ENCODE measurements at places on chromosomes 11 and 22.

GRCh38 chr11:71209656-71210055 lies 42.7 kb downstream of the SHANK2 start:
- no peak for DNase-seq

GRCh38 chr11:62546244-62546928 lies at the start of gene AHNAK:
Gene AHNAK (minus strand): TSS chr11:62546806. CDS start chr11:62536098, 10,708 bp downstream.
- no peak for DNase-seq

DNA sequence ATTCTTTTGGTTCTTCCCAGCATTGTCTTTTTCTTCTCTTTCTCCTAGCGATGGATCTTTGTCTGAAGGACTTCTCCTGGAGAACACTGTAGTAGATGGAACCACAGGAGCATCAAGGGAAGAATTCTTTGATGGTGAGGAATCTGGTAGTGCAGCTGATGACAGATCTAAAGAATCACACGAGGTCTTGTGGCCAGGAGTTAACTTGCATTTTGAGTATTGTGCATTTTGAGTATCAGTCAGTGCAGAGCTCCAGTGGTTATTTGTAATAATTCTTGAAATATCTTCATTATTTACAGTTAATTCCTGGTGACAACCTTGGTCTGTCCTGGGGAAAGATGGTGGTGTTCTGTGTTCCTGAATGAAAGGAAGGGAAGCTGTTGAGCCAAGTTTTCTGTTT lies 14.5 kb upstream of the POGLUT3 start:
- no peak for DNase-seq

DNA sequence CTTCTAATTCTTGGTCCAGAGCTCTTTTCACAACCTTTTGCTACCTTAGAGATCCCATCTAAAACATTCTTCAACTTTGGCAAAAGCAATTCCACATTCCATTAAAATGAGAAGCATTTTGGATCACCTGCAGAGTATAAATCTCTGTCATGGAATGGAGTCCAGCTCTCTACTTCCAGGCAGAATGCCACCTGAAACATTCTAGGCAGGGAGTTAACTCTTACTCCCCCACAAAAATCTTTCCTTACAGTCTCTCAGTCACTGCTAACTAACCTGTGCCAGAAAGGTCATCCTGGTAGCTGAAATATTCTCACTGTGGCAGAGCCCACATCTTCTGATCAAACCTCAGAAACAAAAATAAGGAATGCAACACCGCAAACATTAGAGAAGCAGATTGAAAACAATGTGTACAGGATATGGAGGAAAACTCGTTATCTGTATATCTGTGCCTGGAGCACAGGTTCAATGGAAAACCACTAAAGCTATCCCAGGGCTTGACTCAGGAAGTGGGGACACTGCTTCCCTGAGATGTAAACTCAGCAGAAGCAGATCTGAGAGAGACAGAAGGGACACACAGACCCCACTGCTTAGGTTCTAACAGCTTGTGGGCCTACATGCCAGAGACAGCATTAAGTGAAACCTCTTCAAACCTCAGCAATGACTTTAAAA lies 78.9 kb downstream of the KCNC1 start:
- DNase-seq, result no peak

DNA sequence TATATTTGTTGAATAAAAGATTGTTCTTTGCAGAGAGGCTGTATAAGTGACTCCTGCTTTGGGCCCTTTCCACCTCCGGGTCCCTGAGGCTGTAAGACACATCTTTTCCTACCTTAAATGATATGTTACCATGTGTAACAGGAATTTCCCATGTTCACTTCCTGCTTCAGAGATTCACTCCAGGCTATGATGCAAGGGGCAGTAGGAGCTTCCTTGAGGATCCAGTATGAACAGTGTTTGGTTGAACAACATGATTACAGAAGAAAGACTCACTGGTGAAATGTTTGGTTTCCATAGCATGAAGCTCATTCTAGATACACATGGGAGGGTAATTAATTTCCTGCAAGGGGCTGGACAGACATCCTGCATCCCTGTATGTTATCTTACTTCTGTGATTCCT lies 25.6 kb upstream of the ZDHHC13 start:
- no peak for DNase-seq

DNA sequence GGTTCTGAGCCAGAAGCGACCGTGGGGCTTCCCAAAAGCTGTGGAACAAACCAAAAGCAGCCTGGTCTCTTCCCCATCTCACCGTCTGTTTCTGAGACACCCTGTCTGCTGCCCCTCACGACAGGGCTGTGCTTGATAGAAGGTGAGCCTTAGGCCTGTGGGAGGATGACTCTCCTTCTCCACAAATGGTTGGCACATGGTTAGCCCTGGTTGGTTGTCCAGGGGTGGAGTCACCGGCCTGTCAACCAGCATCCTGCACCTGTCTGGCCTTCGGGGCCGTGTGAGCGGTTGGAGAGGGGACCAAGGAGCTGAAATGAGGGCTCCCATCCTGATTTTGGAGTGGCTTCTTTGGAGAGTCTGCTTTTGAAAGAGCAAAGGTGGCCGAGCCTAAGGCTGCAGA lies 135.3 kb downstream of the PKNOX2 start:
- no peak for DNase-seq

GRCh38 chr22:43126501-43127165 lies 16.1 kb downstream of the BIK start:
- no peak for DNase-seq

DNA sequence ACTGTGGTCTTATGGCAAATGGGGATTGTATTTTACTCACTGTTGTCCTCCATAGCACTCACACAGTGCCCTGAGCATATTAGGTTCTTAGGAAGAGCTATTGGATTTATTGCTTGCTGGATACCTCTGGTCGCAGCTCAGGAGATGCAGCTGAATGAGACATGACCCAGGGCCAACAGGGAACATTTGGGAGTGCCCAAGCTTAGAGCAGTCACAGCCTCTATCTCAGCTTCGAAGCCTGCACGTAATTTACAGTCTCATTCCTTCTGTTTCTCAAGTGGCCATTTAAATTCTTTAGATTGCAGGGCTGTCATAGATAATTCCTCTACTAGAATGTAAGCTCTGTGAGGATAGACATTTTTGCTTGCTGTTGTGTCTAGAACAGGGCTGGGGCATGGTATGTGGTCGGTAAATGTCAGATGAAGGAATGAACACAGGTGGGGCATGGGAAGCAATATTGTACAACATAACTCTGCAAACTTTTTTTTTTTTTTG lies 192.8 kb downstream of the GRIK4 start:
- DNase-seq, result no peak

GRCh38 chr22:44685384-44686056 lies 16.5 kb upstream of the PRR5 start:
- DNase-seq, result no peak

DNA sequence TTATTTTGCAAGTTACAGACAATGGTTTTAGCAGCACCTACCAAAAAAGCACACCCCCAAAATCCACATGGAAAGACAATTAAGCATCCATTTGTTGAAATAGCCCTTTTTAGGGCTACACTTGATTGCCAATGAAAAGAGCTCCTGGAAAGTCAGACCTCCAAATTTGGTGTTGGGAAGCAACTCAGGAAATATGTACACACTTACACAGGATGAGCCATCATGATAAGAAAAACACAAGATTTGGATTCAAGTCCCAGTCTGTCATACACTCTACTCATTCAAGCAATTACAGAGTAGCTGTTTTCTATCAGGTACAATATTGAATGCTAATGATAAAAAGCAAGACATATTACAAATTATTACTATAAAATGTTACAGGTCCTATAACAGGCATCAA lies 31.5 kb downstream of the FAM168A start:
- DNase-seq, result no peak

- DNase-seq, result no peak
Measured at GRCh38 chr22:40443732-40444131, 73.3 kb downstream of the SGSM3 start.

GRCh38 chr22:44097263-44098020 lies 73.3 kb downstream of the PARVB start:
- no peak for DNase-seq

DNA sequence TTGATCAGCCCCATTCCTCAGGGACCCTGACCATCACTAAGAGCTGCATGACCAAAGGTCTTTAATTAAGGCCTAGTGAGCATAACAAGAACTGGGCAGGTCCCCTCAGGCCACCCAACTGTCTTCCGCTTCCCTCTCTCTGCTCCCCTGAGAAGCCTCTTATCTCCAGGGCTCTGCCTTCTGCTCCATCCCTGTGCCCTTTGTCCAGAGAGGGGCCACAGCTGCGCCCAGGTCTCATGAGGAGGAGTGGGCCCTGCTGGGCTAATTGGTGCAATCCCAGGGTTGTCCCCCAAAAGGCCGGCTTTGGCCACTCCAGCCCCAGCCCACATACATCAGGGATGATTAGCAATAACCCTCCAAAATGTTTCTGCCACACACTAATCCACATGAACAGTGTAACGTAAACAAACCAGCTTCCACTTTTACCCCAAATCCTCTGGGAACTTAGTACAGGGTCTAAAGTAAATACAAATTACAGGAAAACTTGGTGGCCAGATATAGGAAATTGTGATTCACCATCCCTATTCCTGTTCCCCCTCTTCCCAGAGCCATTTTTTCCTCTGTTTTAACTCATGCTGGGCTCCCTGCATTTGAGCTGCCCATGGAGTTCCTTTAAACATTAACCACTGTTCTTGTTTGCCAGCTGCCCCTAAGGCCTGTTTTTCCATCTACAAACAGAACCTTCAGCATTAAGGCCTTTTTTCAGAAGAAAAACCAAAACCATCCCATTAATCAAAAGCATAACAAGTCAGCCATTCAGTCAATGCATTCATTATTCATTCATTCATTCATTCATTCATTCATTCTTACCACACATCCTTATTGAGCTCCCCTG lies 34.6 kb upstream of the CAVIN3 start:
- DNase-seq, result no peak

- DNase-seq, result no peak
Measured at GRCh38 chr22:42889304-42889703, 32.2 kb upstream of the ARFGAP3 start.

- no peak for DNase-seq
Measured at GRCh38 chr22:47281126-47282106, 519.0 kb downstream of the TBC1D22A start.

- no peak for DNase-seq
Measured at GRCh38 chr22:19868333-19868732, 13.7 kb upstream of the GNB1L start.

- no peak for DNase-seq
Measured at GRCh38 chr11:126109941-126110731, 47.5 kb upstream of the CDON start.

DNA sequence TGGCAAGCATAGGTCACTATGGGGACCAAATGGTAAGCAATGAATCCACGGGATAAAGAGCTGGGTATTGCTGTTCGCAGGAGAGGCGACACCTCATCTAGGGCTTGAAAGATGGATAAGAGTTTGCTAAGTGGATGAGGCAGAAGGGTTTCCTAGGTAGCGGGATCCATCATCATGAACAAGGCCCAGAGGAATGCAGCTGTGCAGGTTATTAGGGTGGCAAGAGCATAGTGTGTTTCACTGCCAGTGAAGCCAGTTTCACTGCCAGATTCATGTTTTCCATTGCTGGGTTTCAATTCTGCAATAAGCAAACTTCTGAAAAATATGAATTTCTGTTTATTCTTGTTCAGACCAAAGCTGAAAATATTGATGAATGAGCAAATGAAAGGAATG lies 27.2 kb downstream of the WEE1 start:
- no peak for DNase-seq

DNA sequence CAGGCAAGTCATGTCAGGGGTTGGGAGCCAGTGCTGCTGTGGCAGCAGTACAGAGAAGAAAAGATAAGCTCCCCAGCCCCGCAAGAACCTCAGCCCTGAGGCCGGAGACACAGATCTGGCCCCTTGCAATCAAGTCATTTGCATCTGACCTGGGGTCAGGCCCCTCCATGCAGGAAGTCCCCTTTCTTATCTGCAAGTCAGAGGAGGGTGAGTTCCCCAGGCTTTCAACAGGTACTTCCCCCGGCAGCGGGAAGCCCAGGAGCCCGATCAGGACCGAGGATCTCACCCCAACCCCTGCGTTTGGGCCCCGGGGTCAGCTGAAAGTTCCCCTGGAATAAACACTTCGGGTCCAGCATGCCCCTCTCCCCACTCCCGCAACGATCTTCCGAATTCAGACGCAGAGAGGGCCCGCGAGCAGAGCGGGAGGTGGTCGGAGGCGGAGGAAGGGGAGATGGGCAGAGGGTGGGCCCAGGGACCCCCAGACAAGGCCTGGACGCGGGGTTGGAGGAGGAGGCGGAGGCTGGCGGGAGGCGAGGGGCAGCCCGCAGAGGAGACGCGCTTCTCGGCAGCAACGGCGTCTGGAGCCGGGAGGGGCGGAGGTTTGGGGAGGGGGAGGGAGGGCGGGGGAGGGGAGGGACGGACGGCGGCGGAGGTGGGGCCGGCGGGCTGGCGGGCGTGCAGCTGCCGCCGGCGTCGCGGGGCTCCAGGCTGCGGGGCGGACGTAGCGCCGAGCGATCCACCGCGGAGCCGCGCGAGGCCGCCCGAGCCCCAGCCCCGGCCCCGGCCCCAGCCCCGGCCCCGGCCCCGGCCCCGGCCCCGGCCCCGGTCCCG lies at the start of gene TSPAN18:
Gene TSPAN18 (plus strand): TSS at position 680 of the 831 bp plus-strand sequence. CDS start 179,455 bp downstream, outside the sequence.
- DNase-seq, result no peak

GRCh38 chr11:78958444-78958843 lies 383.8 kb upstream of the NARS2 start:
- DNase-seq, result no peak

DNA sequence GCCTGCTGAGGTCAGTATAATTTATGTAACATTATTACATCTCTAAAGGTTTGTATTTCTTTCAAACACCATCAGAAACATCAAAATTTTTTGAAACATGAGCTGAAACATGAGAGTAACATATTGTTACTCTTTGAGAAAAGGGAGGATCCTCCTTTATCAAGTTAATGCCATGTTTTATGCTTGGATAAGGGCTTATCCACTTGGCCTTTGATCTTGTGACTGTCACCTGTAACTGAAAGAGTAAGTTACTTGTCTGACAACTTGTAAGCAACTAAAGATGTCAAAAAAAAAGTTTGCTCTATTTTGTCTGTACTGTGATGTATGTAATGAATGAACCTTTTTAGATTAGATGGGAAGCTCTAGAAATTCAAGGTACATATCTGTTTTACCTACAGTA lies 59.6 kb downstream of the FAR1 start:
- DNase-seq, result no peak

DNA sequence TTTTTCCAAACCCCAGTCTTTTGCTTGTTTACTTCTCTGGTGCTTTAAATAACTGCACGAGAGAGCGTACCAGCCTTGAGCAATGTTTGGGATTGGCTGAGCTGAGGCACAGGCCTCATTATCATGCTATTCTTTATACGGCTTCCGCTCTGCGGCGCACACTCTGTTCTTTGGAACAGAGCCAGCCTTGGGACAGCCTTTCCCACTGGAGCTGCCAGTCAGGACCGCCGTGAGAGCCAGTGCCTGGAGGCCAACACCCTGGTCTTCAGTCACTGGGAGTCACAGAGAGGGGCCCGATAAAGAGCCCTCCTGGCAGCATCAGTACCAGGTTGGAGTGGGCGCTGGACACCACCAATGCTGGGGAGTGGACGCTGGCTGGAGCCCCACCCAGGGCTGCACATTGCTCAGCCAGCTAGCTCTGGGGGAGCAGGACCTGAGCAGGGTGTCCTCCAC lies 125.6 kb downstream of the BCR start:
- DNase-seq, result no peak

- no peak for DNase-seq
Measured at GRCh38 chr11:13116491-13116890, 107.4 kb downstream of the RASSF10 start.

- DNase-seq, result no peak
Measured at GRCh38 chr11:81377418-81377817, 1356.2 kb downstream of the FAM181B start.

Measured in forelimb muscle (tissue), 1 donor.